ENCODE measurements at places on chromosomes 2 and 18.

DNA sequence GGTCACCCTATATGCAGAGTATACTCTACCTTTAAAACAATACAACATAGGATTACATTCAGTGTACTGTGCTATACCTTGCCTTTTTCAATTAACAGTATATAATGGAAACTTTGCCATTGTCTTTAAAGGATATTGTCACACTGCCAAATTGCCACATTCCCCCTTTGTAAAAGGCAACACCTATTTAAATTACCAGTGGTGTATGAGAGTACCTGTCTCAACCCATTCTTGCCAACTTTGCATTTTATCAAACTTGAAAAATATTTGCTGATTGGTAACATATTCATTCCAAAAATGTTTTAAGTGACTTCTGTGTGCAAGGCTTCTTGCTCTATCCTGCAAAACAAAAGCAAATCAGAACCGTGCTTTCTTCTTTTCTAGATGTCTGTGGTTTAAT lies 92.9 kb downstream of the FMNL2 start:
- DNase-seq, result no peak

DNA sequence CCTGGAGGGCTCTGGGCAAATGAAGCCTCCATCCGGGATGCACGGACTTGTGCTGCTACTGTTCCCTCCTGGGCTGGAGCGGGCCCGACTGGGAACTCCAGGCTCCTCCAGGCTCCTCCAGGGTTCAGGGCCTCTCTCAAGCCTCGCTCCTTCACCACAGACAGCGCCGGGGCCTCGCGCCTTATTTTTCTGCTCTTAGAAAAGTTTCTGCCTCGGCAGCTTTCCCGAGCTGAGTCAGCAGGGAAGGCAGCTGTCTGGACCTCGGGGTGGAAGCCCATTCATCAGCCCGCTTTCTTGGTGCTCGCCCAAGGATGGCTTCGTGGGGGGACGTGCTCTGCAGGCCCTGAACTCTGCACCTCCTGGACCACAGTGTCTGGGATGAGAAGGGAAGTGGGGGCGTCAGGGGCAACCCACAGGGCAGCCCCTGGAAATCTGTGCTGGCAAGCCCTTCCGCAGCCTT lies 12.9 kb upstream of the TEX51 start:
- no peak for DNase-seq

DNA sequence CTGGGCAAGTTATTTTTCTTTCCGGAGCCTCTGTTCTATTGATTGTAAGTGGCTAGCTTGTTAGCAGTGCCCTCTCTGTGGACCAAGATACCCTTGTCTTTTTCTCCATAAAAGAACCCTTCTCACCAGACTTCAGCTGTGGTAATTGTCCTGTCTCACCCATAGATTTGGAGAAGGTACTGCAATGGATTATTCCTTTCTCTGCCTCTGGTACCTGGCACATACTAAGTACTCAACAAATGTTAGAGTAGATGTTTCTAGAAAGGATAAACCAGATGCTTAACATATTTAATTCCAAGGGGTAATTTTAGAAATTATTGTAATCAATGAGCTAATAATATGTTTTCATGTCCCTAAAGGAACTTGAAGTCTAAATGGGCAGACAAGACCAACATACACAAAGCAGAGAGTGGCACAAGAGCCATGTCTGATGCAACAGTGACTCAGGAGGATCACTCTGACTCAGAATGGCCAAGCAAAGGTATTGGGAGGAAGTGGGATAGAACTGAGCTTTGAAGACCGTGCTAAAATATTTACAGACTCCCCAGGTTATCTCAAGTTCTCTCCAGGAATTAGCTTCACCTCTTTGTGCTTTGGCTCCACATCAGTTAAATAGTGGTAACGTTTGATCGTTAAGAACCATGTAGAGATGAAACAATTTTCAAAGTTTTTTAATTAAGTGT lies 129.7 kb upstream of the OSR1 start:
- DNase-seq, result no peak

GRCh38 chr2:63326473-63326872 lies 261.8 kb downstream of the WDPCP start:
- no peak for DNase-seq

- no peak for DNase-seq
These were observed 11.7 kb downstream of the HSBP1L1 start for GRCh38 chr18:79975985-79976680.

GRCh38 chr2:166394245-166394644 lies 18.5 kb upstream of the SCN9A start:
- DNase-seq, result no peak

GRCh38 chr2:175631245-175631623 lies 370.8 kb downstream of the LNPK start:
- DNase-seq, result no peak

DNA sequence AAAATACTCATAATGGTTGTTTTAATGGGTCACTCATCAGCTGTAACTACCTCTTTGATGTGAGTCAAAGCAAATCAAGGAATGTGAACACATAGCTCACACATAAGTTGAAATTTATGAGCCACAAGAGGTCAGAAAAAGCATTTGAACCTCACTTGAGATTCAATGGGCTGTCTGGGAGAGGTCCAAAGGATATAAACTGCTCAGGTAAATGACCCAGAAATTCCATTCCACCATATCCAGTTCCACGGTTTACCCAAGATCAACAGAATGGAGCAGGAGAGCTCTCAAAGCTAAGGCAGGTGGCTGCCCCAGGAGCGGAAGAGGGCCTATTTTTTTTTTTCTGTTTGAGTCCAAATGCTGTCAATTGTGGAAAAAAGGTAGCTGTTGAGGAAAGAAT lies 464.1 kb downstream of the TNS1 start:
- DNase-seq, result no peak

DNA sequence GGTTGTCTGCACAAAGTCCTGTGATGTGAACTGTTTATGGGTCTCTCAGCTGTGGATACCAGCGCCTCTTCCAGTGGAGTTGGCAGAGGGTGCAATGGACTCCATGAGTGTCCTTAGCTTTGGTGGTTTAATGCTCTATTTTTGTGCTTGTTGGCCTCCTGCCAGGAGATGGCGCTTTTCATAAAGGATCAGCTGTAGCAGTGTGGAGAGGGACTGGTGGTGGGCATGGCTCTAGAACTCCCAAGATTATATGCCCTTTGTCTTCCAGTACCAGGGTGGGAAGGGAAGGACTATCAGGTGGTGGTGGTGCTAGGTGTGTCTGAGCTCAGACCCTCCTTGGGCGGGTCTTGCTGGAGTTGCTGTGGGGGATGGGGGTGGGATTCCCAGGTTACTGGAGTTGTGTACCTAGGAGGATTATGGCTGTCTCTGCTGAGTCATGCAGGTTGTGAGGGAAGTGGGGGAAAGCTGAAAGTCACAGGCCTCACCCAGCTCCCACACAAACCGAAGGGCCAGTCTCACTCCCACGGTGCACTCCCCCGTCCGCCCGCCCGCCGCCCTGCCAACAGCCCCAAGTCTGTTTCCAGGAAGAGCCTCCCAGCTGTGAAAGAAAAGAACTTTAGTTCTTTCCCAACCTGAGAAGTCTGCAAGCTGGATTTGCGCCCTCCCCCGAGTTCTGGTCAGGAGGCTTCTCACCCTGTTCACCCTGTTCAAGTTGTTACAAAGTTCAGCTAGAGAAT lies 108.1 kb downstream of the MARCO start:
- DNase-seq, result no peak

DNA sequence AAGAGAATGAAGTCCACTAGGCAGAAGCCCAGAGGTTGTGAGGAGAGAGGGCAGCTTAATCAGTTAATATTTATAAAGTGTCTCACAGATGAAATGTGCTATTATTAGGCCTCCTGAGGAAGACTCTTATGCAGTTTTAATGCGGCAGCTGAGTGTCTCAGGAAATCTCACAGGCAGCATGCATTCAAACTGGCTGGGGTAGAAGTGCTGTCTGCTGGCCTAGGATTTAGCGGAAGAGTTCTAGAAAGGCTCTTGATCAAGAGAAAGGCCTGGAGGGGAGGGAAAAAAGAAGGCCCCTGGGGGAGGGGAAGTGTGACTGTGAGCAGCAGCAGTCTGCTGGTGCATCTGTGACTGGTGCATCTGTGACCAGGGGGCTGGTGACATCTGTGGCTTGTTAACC lies 133.0 kb downstream of the FSHR start:
- DNase-seq, result no peak

DNA sequence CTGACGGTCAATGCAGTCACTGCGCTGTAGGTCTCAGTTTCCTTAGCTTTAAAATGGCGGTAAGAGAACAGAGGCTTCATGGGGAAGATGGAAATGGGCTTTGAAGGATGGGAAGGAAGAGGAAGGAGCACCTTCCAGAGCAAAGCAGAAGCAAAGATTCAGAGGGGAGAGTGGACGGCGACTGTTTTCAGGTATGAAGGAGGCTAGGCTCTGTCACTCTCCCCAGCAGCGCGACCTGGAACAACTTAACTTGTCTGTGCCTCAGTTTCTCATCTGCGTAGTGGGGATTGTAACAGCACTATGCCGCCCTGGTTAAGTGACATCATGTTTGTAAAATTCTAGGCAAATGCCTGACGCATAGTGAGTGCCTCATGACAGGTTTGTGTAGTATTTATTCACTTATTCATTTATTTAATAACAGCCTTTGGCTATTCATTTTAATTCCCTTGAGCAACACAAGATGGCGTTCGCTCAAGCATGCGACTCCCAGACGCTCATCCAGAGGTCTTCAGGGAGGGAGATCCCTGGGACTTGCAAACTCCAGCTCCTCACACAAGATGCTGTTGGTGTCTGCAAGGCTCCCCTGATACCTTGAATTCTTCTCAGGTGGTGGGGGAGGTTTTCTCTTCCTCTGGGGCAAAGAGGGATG lies 336.3 kb downstream of the DYSF start:
- no peak for DNase-seq

GRCh38 chr2:38248255-38248654 lies 128.8 kb downstream of the ATL2 start:
- no peak for DNase-seq

DNA sequence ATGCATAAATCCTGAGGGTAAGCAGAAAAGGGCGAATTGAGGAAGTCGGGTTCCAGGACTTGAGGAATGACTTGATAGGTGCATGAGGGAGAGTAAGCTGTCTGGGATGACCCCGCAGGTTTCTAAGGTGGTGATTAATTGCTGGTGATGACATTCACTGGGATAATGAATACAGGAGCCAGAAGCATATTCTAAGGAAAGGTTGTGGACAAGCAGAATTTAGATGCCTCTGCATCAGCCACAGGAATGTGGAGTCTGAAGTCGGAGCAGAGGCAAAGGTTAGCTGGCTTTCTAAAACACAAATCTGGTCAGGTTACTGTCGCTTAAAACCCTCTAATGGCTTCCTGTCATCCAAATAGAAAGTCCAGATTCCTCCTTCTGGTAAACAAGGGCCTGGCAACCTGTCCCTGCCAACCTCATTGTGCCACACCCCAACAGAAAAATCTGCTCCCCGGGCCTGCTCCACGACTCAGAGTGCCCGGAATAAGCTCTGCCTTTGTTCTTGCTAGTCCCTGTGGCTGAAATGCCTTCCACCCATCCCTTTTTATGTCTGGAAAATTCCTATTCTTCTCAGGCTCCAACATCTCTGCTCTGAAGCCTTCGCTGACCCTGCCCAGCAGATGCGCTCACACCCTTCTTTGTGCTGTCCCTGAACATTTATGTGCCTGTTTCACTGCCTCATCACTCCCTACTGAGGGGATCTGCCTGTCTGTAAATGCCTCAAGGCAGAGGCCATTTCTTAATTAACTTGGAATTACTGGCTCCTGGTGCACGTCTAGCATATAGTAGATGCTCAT lies 11.3 kb upstream of the TMEM214 start:
- DNase-seq, result no peak

- no peak for DNase-seq
These were observed 68.2 kb downstream of the HS6ST1 start for GRCh38 chr2:128250229-128251025.

DNA sequence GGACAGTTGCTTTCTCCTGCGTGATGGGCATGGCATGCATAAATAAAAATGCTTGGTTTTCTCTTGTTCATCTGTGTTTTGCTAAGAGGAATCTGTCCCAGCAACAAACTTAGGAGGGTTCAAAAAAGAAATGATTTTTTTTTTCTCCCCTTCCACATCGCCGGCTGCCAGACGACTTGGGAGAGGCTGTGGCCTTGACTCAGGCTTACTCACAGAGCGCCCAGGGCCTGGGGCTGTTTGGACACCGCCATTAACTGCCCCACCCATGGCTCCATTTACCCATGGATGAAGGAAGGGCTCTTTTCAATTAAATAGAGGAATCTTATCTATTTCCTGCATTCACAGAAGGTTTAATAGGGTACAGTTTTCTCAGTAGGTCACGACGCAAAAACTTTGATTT lies 22.3 kb upstream of the SERPINB5 start:
- no peak for DNase-seq

DNA sequence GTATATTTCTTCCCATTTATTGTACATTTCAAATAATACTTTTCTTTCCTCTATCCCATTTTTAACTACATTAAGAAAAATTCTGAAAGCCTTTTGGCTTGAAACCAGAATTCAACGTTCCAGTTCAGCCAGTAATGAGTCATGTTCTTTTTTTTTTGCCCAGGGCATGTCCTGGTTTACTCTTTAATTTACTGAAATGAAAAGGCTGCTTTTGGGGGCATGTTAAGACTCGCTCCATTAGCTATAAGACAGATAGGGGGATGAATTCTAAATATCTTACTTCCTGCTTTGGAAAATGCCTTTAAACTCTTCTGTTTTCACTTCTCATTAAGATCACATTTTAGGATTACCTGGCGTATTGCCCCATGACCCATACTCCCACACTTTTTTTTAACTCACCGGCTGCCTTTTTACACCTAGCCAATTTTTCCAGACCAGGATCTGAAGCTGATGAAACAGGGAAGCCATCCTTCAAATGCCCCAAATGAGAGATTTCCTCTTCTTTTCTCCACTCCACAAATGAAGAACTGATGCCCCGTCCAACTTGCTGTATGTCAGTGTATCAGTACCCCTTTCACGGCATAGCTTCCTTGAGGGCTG lies 585 bp downstream of the ABCA12 start:
- DNase-seq, result no peak

DNA sequence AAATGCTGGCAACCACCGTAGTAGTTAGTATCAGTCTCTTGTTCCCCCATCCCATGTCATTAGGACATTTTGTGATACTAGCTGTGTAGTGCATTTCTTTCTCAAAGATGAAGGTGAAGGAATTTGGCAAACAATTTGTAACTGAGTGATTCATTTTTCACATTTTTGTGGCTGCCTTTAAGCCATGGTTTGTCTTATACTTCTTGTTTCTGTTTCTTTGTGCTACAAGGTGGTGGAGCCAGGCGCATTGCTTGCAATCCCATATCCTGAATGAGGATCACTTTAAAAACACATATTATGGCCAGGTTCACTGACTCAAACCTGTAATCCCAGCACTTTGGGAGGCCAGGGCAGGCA lies 40.6 kb downstream of the GPD2 start:
- no peak for DNase-seq

GRCh38 chr2:189406586-189407233 lies 34.6 kb upstream of the WDR75 start:
- no peak for DNase-seq

All from CD4-positive, alpha-beta T cell treated with Interleukin-15 for 1 hour (primary cell).